ENCODE measurements at places on chromosomes 5 and 9.
A peak's percentile ranks its signal among the peaks of the same experiment; 100 is the strongest.

GRCh38 chr9:134344068-134344799 is 18.0 kb downstream of the RXRA start:
- peak; percentile 29 for DNase-seq

DNA sequence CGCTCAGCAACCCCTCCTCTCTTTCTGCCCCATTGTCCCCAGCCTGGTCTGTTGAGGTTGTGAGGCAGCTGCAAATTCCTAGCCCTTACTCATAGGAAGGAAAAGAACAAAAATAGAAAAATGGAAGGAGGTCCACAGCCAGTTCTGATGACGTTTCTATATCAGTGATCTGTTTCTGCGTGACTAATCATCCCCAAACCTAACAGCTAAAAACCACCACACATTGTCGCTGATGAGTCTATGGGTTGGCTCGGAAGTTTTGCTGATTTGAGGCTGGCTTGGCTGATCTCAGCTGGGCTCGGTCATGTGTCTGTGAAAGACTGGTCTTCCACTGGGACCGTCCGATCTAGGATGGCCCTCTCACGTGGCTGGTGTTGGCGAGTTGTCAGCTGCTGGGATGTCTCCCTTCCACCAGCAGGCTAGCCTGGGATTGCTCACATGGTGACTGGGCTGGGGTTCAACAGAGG is 200.6 kb upstream of the ZNF618 start:
- no peak for DNase-seq

DNA sequence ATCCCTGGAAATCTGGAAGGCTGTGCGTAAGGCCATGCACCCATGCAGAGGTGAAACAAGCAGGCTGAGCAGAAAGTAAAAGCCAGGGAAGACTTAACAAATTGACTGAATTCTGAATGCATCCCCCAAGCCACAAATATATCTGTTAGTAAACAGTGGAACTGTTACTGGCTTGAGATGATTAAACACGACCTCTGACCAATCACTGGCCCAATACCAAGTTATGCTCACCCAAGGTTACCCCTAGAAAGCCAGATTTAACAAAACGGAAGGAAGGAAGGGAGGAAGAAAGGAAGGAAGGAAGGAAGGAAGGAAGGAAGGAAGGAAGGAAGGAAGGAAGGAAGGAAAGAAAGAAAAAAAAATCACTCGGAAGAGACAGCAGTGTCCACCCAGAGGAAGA is 215.8 kb upstream of the CCNG1 start:
- DNase-seq = no peak

- no peak for DNase-seq
Observed at GRCh38 chr9:114054191-114054690, 23.9 kb downstream of the AMBP start.

- DNase-seq = no peak
Observed at GRCh38 chr5:62722360-62722759, 143.7 kb downstream of the LRRC70 start.

GRCh38 chr9:131001990-131002389 is 7.0 kb upstream of the LAMC3 start:
- DNase-seq = no peak

GRCh38 chr9:72322259-72322658 is 42.7 kb downstream of the ZFAND5 start:
- no peak for DNase-seq

- no peak for DNase-seq
Observed at GRCh38 chr5:7897014-7897600, 28.2 kb downstream of the MTRR start.

DNA sequence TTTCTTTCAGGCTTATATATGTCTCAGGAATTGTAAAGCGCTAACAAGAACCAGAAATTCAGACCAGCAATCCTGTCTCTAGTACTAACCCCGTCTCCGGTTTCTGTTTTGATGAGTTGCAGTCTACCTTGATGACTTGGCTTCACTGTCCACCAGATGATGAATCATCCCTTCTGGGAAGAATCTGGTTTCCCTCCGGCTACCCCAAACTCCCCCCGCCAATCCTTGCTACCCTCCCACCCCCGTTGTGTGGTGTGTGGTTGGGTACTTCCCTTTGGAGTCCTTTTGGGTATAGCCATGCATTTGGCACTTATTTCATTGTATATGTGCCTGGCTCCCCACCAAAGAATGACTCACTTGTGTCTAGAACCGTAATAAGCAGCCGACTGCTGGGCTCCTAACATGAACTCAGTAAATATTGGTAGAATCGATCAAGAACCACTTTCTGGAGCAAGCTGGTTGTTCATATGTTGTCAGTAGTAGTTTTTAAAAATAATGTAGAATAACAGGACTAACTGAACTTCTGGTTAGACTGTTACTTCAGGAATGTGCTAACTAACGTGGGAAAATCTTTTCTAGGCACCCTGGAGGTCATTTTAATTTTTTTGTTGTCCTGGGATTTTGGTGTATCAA is 8.3 kb upstream of the TGFBI start:
- no peak for DNase-seq

Data from T-cell (primary cell).